ENCODE measurements at places on chromosomes 5 and 9.

DNA sequence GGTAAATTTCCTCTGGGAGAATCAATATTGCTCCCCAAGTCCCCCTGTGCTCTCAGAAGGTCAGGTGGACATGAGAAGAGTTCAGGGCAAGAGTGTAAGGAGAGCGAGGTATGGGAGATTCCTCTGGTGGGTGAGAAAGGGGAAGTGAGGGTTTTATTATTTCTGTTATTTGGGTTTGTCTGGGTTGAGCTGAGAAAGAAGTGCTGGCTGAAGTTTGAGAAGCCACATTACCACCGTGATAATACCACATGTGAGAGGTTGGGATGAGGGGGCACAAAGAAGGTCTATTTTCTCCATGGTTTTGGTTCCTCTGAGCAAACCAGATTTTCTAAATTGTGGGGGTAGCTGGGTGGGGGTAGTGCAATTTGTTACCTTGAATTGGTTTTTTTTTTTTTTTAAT lies 350.4 kb downstream of the OSTF1 start:
- DNase-seq = no peak

GRCh38 chr5:147073098-147073497 lies 161.7 kb upstream of the STK32A start:
- no peak for DNase-seq

- no peak for DNase-seq
Measured at GRCh38 chr5:31007672-31008071, 185.8 kb upstream of the CDH6 start.

DNA sequence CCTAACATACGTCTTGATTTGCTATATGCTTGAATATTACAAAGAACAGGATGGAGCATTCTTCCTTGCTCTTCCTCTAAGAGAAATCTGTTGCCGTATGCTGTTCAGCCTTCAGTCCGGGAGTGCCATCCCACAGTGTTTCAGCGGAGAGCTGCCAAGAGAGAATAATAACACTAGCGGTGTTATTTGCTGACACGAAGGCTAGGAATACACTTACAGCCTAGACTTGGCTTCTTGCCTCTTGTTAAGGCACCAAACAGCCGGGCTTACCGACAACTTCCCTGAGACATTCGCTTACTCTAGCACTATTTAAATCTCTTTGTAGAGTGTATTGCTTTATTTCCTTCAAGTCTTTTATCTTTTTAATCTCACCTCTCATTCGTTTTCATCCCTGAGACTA lies 31.4 kb downstream of the KCTD16 start:
- DNase-seq = no peak

DNA sequence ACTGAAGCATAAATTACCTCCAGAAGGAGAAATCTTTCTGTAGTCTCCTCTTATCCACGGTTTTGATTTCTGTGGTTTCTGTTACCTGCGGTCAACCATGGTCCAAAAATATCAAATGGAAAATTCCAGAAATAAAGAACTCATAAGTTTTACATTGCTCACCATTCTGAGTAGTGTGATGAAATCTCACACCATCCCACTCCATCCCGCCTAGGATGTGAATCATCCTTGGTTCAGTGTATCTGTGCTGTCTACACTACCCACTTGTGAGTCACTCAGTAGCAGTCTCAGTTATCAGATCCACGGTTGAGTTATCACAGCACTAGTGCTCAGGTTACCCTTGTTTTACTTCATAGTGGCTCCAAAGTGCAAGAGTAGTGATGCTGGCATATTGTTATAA lies 371.2 kb downstream of the NFIB start:
- DNase-seq = peak; percentile 93
